RWPE2 (cell line): ENCODE measurements at places on chromosomes 3 and 15.
A peak's percentile ranks its signal among the peaks of the same experiment; 100 is the strongest.

- H3K27ac ChIP-seq, result no peak overlapping the region
- H3K36me3 ChIP-seq, result peaks cover 24% of the 10 kb centered on the region
- H3K27me3 ChIP-seq, result no peaks in the 10 kb centered on the region
These were observed 41.7 kb downstream of the MAP2K5 start for GRCh38 chr15:67584157-67584556.

GRCh38 chr3:190519886-190520285 is 6.0 kb downstream of the IL1RAP start:
- no peak for DNase-seq
- H3K27me3 ChIP-seq, result no peaks in the 10 kb centered on the region
- peaks cover 53% of the 10 kb centered on the region for H3K4me1 ChIP-seq
- peak overlapping the region; percentile 36 for H3K27ac ChIP-seq

GRCh38 chr15:69562116-69562515 is 109.5 kb downstream of the RPLP1 start:
- DNase-seq, result no peak
- H3K27ac ChIP-seq, result no peak overlapping the region
- H3K27me3 ChIP-seq, result no peaks in the 10 kb centered on the region
- H3K4me1 ChIP-seq, result peaks cover 22% of the 10 kb centered on the region

- no peak overlapping the region for H3K27ac ChIP-seq
- no peak overlapping the region for H3K4me3 ChIP-seq
- H3K36me3 ChIP-seq, result no peaks in the 10 kb centered on the region
- H3K4me1 ChIP-seq, result peaks cover 5% of the 10 kb centered on the region
- no peaks in the 10 kb centered on the region for H3K27me3 ChIP-seq
These were observed 39.0 kb downstream of the GABPB1 start for GRCh38 chr15:50315814-50316630.

DNA sequence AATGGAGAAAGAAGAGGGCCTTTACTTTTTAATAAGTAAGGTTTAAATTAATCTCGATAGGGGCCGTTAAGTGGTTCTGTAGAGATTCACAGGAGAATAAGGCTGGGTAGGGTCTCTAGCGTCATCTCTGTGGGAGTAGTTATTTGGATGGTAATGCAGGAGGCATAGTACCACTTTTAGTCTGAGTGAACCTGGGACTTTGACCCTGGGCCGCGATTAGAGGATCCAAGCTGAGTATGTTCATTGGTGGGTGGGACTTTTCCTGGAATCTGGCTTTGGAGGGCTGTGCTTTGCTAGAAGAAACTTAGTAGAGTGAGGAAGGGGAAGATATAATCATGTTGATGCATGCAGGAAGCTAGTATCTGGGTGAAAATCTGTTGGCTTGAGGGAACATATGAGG is 4.0 kb downstream of the LPP start:
- H3K36me3 ChIP-seq, result no peaks in the 10 kb centered on the region
- H3K27me3 ChIP-seq, result no peaks in the 10 kb centered on the region
- no peak overlapping the region for H3K27ac ChIP-seq
- no peak for DNase-seq
- H3K4me3 ChIP-seq, result no peak overlapping the region
- H3K4me1 ChIP-seq, result peaks cover 3% of the 10 kb centered on the region

DNA sequence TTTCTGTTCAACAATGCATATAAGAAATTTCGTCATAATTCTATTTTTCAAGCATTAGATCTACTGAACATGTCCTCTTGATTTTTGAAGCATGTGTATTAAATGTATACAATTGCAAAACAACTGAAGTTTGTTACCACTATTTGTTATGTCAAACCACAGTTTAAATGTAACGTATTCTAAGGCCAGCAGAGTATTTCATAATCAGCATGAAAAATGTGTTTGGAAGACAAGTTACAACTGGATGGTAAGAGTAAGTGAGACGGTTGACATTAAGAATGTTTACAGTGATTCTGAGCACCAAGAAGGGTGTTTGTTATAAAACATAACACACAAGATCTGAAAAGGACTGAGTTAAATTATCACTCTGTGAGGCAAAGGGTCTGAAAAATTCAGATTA is 738.4 kb downstream of the PLOD2 start:
- H3K4me3 ChIP-seq, result no peak overlapping the region
- no peak for DNase-seq
- H3K36me3 ChIP-seq, result no peaks in the 10 kb centered on the region
- no peaks in the 10 kb centered on the region for H3K4me1 ChIP-seq
- H3K27me3 ChIP-seq, result peaks cover 4% of the 10 kb centered on the region

- H3K4me1 ChIP-seq, result no peaks in the 10 kb centered on the region
- no peak overlapping the region for H3K4me3 ChIP-seq
- no peak for DNase-seq
These were observed 917.5 kb downstream of the FHIT start for GRCh38 chr3:60333710-60334109.

DNA sequence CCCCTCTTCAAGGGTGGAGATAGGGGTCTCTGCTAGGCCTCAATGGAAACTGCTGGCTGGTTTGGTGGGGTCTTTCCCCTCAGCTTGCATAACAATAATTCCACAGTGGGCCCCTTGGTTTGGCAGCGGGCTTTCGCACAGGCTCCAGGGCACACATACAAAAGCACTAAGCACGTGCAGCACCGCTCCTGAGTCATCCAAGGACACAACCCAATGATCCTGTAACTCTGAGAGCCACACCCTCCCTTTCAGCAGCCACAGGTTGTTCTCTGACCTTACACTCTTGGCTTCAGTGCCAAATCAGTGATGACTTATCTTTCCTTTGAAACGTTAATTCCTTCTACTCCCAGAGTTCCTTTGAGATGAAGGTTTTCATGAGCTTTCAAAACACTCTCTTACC is 41.7 kb downstream of the DAPK2 start:
- H3K4me3 ChIP-seq, result no peak overlapping the region
- peaks cover 32% of the 10 kb centered on the region for H3K4me1 ChIP-seq
- no peaks in the 10 kb centered on the region for H3K36me3 ChIP-seq
- peak overlapping the region; percentile 23 for H3K27ac ChIP-seq
- H3K27me3 ChIP-seq, result no peaks in the 10 kb centered on the region

DNA sequence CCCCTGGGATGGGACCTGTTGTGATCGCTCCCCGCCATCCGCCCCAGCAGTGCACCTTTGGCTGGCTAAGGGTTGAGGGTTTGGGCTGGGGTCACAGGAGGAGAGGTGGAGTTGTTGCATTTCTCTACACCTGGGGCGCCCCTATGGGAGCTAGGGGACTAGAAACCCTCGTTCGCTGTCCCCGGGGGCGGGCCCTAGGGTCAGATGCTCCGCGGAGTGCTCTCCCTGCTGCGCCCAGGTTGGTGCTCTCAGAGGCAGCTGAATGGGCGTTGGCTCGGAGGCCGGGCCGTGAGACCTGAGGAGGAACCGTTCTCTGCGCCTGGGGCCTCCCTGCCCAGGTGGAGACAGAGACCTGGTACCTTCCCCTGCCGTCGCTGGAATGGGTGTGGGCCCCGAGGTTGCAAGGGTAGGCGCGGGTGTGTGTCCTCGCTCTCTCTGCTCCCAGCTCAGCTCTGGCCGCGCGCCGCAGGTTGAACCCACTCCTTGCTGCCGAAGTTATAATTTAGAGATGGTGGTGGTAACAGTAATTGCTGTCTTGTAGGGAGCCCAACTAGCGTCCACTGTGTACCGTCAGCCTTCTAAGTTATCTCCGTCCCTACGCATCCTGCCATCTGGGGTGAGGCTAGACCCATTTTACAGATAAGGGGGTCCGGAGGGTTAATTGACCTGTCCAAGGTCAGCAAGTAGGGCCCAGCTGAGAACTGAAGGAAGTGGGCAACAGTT is 965 bp downstream of the FLNB start:
- H3K4me3 ChIP-seq, result peak overlapping the region; percentile 77
- peak overlapping the region; percentile 96 for H3K27ac ChIP-seq
- H3K27me3 ChIP-seq, result no peaks in the 10 kb centered on the region

- DNase-seq, result no peak
- H3K27me3 ChIP-seq, result no peaks in the 10 kb centered on the region
- H3K4me3 ChIP-seq, result no peak overlapping the region
- no peak overlapping the region for H3K27ac ChIP-seq
These were observed 261.6 kb downstream of the SHQ1 start for GRCh38 chr3:72586694-72587093.

GRCh38 chr3:194275721-194276120 is 75.4 kb downstream of the CPN2 start:
- H3K4me1 ChIP-seq, result no peaks in the 10 kb centered on the region
- H3K27ac ChIP-seq, result no peak overlapping the region
- H3K36me3 ChIP-seq, result no peaks in the 10 kb centered on the region
- DNase-seq, result peak; percentile 15
- no peak overlapping the region for H3K4me3 ChIP-seq

DNA sequence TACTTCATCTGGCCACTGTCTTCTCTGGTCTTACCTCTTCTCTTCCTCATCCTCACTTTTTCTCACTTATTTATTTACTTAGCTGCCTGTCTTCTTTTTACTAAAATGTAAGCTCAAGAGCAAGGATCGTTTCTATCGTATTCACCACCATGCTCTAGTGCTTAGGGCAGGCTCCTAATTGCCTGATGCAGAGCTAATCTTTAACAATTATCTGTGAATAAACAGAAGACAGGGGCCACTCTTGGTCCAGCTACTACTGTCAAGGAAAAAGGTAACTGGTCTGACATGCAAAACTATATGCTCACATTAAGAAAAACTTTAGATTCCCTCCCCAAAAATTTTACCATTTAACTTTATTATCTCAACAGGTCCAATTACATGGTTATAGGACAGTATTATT is 17.5 kb downstream of the PIK3R4 start:
- no peaks in the 10 kb centered on the region for H3K27me3 ChIP-seq
- H3K4me1 ChIP-seq, result peaks cover 7% of the 10 kb centered on the region
- peaks cover 26% of the 10 kb centered on the region for H3K36me3 ChIP-seq
- DNase-seq, result no peak
- no peak overlapping the region for H3K4me3 ChIP-seq

- H3K27me3 ChIP-seq, result no peaks in the 10 kb centered on the region
- H3K36me3 ChIP-seq, result no peaks in the 10 kb centered on the region
- DNase-seq, result peak; percentile 33
- no peak overlapping the region for H3K4me3 ChIP-seq
- no peaks in the 10 kb centered on the region for H3K4me1 ChIP-seq
These were observed 18.3 kb upstream of the EHD4 start for GRCh38 chr15:41990691-41991090.

- no peak overlapping the region for H3K27ac ChIP-seq
- no peak overlapping the region for H3K4me3 ChIP-seq
- H3K4me1 ChIP-seq, result peaks cover 8% of the 10 kb centered on the region
- no peak for DNase-seq
- H3K36me3 ChIP-seq, result no peaks in the 10 kb centered on the region
- no peaks in the 10 kb centered on the region for H3K27me3 ChIP-seq
These were observed 32.2 kb downstream of the DUT start for GRCh38 chr15:48363474-48363873.

DNA sequence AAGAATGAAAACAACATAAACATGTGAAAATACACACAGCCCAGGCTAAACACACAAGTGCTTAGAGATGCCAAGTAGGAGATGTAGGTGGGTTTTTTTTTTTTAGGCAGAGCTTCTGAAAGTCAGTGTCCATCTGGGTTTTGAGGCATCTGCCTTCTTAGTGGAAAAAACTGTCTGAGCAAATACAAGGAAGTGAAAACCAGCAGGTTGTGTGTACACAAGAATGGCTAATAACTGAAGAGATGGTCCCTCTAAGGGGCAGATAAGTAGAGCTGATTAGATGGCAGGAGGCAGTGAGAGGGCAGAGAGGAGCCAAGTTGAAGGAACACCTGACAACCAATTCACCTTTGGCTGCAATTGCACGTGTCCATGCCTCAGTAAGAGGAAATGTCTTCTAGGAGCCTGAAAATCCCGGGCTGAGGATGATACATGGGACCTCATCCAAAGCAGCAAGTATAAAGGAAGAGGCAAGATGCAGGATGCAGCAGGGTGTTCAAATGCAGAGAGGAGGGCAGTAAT is 34.9 kb downstream of the CYP19A1 start:
- no peaks in the 10 kb centered on the region for H3K4me1 ChIP-seq
- no peak for DNase-seq
- no peak overlapping the region for H3K4me3 ChIP-seq
- H3K36me3 ChIP-seq, result no peaks in the 10 kb centered on the region
- H3K27me3 ChIP-seq, result no peaks in the 10 kb centered on the region

- no peaks in the 10 kb centered on the region for H3K36me3 ChIP-seq
- H3K27me3 ChIP-seq, result no peaks in the 10 kb centered on the region
- no peaks in the 10 kb centered on the region for H3K4me1 ChIP-seq
- no peak overlapping the region for H3K4me3 ChIP-seq
- H3K27ac ChIP-seq, result no peak overlapping the region
- no peak for DNase-seq
These were observed 71.3 kb upstream of the MBNL1 start for GRCh38 chr3:152197451-152197850.
